ENCODE measurements at places on chromosomes 5 and 9.

- DNase-seq = no peak
Measured at GRCh38 chr9:114655689-114656088, 1.9 kb downstream of the TEX53 start.

- no peak for DNase-seq
Measured at GRCh38 chr5:119366540-119366881, 10.7 kb downstream of the TNFAIP8 start.

GRCh38 chr5:68499987-68500386 lies 284.4 kb downstream of the PIK3R1 start:
- DNase-seq = no peak

DNA sequence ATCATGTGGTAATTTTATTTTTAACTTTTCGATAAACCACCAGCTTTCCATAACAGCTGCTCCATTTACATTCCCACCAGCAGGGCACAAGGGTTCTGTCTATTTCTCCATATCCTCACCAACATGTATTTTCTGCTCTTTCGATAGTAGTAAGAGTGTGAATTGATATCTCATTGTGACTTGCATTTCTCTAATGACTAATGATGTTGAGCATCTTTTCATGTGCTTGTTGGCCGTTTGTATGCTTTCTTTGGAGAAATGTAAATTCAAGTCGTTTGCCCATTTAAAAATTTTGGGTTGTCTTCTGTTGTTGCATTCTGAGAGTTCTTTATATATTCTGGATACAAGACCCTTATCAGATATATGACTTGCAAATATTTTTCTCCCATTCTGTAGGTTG lies 45.9 kb downstream of the PSD2 start:
- DNase-seq = no peak

DNA sequence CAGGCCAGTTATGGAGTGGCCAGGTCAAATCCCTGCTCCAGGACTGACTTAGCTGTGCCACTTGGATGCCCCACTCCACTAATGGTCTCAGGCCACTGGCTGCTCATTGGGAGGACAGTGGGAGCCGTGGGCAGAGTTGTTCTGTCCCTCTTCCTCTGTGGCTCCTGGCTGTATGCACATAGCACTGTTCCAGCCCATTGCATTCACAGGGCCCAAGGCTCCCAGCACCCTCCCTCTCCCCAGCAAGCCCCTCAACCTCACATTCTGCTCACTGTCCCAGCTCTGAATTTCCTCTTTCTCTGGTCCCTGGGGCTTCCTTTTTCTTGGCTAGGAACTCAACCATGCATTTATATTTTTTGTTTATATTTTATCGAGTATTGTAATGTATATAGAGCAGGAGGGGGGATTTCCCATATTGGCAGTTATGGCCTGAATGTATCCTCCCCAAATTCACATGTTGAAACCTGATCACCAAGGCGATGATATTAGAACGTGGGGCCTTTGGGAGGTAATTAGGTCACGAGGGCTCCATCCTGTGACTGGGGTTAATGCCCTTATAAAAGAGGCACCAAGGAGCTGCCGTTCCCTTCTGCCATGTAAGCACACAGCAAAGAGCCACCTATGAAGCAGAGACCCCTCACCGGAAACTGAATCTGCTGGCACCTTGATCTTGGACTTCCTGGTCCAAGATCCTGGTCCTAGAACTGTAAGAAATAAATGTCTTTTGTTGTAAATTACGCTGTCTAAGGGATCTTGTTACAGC lies 17.0 kb upstream of the MVB12B start:
- no peak for DNase-seq

GRCh38 chr9:133524679-133525228 lies at the start of gene MYMK:
Gene MYMK (minus strand): TSS chr9:133524959. CDS start chr9:133524844, 115 bp downstream.
- no peak for DNase-seq

DNA sequence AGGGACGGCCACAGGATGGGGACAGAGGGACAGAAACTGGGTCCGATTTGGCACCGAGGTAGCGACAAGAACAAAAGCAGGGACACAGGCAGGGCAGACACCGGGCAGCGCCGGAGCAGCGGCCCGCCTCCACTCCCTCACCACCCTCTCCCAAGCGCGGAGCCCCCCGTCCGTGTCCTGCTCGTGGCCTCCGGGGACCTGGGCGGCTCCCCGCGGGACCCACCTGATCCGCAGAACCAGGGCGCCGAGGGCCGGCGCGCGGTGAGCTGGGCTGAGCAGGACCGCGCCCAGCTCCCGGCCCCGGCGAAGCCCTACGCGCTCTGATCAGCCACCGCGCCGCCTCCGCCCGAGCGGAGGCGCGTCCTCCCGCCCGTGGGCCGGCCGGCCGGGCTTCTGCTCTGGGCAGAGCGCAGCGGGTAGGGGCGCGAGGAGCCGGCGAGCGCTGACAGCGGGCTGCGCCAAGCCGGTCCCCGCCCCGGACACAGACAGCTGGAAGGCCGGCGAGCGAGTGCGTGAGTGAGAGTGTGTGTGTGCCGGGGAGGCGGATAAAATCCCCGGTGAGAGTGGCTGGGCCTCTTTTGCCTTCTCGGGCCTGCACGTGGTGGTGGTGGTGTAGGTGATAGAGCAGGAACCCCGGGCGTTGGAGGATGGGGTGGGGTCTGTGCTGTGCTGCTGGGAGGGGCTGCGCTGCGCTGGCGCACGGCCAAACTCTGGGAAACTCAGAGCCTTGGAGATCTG lies at the start of gene GGTA1:
Gene GGTA1 (minus strand): TSS at position 418 of the 738 bp plus-strand sequence. CDS start 31,922 bp downstream, outside the sequence.
- no peak for DNase-seq

DNA sequence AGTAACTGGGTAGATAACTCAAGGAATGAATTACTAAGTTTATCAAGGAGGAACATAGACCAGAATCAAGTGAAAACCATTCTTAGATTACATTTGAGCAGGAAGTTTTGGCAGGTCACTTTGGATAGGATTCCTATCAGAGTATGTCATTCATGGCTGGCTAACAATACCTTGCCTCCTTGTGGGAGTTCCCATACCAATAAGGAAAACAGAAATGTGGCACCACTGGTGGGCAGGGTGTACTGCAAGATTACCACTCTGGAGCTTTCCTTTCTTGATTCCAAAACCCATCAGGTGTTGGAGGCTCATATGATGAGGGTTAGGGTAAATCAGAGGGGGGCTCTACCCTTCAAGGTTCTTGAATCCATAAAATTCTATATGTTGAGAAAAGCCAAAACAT lies 18.6 kb upstream of the SPATA31D1 start:
- DNase-seq = no peak

All from stimulated activated CD8-positive, alpha-beta memory T cell treated with anti-CD3 and anti-CD28 coated beads, Interleukin-4, amount 100 ng/mL, for 4 hours (primary cell).